HT-29 (cell line): ENCODE measurements at places on chromosomes 5 and 9.

DNA sequence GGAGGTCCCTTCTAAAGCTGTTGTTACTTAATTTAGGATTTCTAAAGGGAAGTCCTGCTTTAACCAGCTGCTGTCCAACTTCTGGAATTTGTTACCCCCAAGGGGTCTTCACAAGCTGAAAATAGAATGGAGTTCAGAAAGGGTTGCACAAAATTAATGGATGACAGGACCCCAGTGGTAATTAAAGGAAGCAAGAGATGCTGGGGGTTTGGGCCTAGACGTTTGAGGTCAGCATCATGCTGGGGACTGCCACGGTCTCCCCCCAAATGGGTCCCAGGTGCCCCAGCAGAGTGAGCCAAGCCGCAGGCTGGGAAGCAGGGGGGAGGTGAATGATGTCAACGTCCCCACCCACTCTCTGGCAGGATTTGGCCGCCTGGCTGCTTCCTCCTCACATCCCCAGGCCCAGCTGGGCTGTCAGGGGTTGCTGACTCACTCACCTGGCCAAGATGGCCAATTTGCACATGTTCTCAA lies 97.5 kb upstream of the ARAP3 start:
- peak; percentile 26 for DNase-seq

- peak; percentile 39 for DNase-seq
Measured at GRCh38 chr5:126525630-126526245, 69.3 kb downstream of the ALDH7A1 start.

- peak; percentile 52 for DNase-seq
Measured at GRCh38 chr5:1550287-1551076, 26.7 kb upstream of the LPCAT1 start.

DNA sequence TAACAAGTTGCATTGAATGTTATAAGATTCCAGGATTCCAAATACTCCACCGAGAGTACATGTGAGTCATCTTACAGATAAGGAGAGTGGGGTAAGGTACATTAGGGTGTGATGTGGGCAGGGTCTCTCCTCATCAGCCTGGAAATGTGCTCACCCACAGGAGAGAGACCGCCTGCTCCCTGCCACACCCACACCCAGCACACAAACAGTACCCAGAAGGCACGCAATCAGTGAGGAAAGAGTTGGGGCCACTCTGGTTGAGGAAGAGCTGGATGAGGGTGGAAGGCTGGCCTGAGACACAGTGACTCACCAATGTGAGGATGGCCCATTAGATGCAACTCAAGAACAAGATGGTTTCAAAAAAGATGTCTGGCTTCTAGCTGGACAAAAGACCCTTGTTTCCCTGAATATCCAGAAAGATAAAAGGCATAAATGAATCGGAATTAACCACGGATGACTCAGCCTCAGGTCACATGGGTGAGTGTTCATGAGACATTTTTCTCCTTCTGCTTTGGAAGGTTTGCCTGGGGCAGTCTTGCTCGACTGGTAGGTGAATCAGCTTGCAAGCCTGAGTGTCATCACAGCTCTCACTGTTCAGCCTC lies 51.1 kb upstream of the LHFPL2 start:
- peak; percentile 86 for DNase-seq

DNA sequence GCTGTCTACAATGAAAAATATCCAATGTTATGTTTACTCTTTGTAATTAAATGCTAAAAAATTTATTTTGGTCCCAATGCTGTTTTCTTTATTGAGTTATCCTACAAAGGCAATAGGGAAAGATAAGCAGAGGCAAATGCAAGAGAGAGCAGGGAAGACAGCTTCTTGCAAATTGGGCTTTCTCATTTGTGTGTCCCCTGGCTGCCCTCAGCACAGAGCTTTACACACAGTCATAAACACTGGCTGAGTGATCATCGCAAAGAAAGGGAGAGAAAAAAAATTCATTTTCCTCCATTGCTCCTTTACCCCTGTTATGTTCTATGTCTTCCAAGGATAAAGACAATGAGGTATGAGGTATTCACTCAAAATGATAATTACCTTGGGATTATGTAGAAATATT lies 2.3 kb upstream of the TSSK1B start:
- no peak for DNase-seq

DNA sequence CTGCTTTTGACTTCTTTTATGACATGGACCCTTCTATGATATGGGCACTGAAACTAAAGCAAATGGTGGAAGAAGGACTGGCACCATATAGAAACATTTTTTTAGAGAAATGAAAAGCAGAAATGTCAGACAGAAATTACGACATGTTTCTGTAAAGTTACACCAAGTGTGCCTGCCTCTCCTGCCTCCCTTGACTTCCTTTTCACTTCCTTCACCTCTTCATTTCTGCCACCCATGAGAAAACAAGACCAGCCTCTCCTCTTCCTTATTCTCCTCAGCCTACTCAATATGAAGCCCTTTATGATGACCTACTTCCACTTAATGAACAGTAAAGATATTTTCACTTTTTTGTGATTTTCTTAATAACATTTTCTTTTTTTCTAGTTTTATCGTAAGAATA lies 44.5 kb downstream of the ERCC6L2 start:
- no peak for DNase-seq
